ENCODE measurements at places on chromosomes 16 and 17. TPM values are rescaled to one million over a fixed set of nuclear protein-coding genes. Genes with fewer than 3 reads are reported as not detected.

- H3K36me3 ChIP-seq, result peaks cover 54% of the 10 kb centered on the region
- H3K4me1 ChIP-seq, result no peaks in the 10 kb centered on the region
- H3K27ac ChIP-seq, result peak overlapping the region; percentile 22
These were observed 39.0 kb downstream of the EMP2 start for GRCh38 chr16:10541366-10541765.

DNA sequence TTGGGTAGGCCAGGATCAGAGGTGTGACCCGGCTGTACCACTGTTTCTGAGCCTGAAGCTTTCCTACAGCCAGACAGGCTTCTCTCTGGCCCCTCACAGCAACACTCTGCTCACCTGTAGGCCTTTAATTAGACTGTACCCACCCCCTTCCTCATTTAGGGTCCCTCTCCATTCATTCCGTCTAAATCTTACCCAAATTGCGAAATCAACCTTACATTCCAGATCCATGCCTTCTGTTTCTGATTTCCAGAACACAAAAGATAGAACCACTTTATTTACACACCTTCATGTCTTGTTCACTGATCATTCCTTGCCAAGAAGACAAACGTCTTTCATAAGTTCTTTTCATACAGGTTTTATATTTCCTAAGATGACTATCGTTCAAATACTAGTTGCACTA is 160.8 kb downstream of the ZNF18 start:
- H3K4me1 ChIP-seq, result peaks cover 11% of the 10 kb centered on the region
- no peaks in the 10 kb centered on the region for H3K36me3 ChIP-seq
- no peaks in the 10 kb centered on the region for H3K27me3 ChIP-seq
- DNase-seq, result no peak
- no peak overlapping the region for H3K27ac ChIP-seq

DNA sequence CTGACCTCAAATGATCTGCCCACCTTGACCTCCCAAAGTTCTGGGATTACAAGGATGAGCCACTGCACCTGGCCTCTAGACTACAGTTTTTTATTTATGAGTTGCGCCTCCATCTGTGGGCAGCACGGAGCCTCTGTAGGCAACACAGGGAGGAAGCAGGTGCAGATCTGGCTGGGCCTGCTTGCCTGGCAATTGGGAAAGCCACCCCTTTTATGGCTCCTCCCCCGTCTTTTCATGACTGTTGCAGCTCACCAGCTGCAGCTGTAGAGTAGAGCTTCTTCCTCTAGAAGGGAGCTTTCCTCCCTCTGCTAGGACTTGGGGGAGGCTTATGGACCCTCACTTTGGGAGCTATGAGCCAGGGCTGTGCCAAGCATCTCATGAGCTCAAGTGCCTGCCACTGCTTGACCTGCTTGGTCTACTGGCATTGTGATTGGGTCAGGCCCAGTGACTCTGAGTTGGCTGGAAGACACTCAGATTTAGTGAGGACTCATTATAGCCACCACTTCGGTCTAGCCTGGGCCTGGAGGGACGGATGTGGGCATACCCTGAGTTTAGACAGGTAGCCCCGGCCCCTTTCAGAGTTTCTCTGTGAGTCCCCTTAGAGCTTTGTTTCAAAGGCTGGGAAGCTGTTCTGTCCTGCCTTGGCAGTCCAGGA is 6.9 kb upstream of the SLC7A6 start:
- no peaks in the 10 kb centered on the region for H3K27me3 ChIP-seq
- H3K27ac ChIP-seq, result peak overlapping the region; percentile 99
- H3K4me1 ChIP-seq, result peaks cover 31% of the 10 kb centered on the region
- DNase-seq, result no peak
- no peak overlapping the region for H3K4me3 ChIP-seq

- H3K27ac ChIP-seq, result no peak overlapping the region
- peaks cover 6% of the 10 kb centered on the region for H3K4me1 ChIP-seq
- DNase-seq, result no peak
- peaks cover 29% of the 10 kb centered on the region for H3K36me3 ChIP-seq
These were observed 7.0 kb downstream of the TERF2 start for GRCh38 chr16:69378760-69379159.

DNA sequence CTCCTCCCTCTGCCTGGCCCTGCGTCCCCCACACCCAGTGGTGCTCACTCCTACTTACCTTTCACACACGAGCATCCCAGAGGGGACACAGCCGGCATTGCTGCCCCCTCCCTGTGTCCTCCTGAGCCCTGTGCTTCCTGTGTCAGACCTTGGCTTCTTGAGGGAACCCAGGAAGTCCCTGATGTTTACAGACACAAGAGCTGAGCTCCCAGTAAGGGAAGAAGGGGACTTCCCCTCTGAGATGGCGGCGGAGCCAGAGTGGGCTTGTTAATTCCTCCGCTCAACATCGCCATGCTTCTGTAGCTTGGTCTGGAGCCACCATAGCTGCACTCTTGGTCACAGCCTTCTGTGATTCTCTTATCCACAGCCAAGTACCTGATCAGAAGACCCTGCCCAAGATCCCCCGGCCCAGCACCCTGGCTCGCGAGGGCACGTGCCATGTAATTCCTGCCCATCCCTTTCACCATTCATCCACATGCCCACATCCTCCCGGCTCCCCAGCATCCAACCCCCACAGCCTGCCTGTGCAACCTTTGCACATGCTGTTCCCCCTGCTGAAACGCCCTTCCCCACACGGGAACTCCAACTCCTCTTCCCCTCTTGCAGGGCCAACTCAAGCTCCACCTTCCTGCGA is 127.4 kb upstream of the FOXF1 start:
- no peaks in the 10 kb centered on the region for H3K36me3 ChIP-seq
- H3K4me1 ChIP-seq, result no peaks in the 10 kb centered on the region
- H3K4me3 ChIP-seq, result no peak overlapping the region
- no peak overlapping the region for H3K27ac ChIP-seq
- H3K27me3 ChIP-seq, result no peaks in the 10 kb centered on the region

GRCh38 chr16:11685844-11686618 is 17.8 kb downstream of the SNN start:
- peaks cover 30% of the 10 kb centered on the region for H3K36me3 ChIP-seq
- peak overlapping the region; percentile 37 for H3K27ac ChIP-seq
- H3K4me3 ChIP-seq, result no peak overlapping the region

GRCh38 chr17:78477913-78478756 is 99.1 kb downstream of the DNAH17 start:
- no peak overlapping the region for H3K27ac ChIP-seq
- DNase-seq, result no peak
- H3K36me3 ChIP-seq, result no peaks in the 10 kb centered on the region
- no peak overlapping the region for H3K4me3 ChIP-seq
- no peaks in the 10 kb centered on the region for H3K4me1 ChIP-seq
- no peaks in the 10 kb centered on the region for H3K27me3 ChIP-seq

- no peak for DNase-seq
- no peaks in the 10 kb centered on the region for H3K27me3 ChIP-seq
- H3K4me1 ChIP-seq, result no peaks in the 10 kb centered on the region
- H3K36me3 ChIP-seq, result peaks cover 40% of the 10 kb centered on the region
These were observed 12.2 kb downstream of the EFTUD2 start for GRCh38 chr17:44887016-44887415.

Gene SEC14L5
- 0.92 TPM for total RNA-seq

Gene TPPP3
- total RNA-seq, result 34.9 TPM

Gene FAM20A
- 24.8 TPM for total RNA-seq

Gene NOXO1
- total RNA-seq, result not detected
